ENCODE measurements at places on chromosomes 1 and 21.

- no peak for DNase-seq
These were observed 4.0 kb downstream of the ARHGEF19 start for GRCh38 chr1:16208270-16208987.

GRCh38 chr1:19644681-19645410 lies 735 bp downstream of the NBL1 start:
- DNase-seq: no peak

- DNase-seq: no peak
These were observed 576 bp downstream of the ZFP69 start for GRCh38 chr1:40477678-40478053.

DNA sequence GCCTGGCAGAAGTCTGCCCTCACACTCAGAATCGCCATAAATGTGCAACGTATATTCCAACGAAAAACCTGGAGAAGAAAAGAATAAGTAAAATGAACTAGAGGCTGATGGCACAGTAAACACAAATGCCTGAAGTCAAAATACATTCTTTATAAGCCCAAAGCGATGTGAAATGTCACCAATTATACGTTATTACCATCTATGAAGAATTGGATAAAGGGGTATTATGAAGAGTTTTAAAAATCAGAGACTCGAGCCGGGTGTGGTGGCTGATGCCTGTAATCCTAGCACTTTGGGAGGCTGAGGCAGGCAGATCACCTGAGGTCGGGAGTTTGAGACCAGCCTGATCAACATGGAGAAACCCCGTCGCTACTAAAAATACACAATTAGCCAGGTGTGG lies 18.6 kb downstream of the PTP4A2 start:
- DNase-seq: no peak

- DNase-seq: no peak
These were observed 18.7 kb upstream of the WARS2 start for GRCh38 chr1:119159111-119159510.

- DNase-seq: no peak
These were observed 922 bp upstream of the FCRLB start for GRCh38 chr1:161720422-161720821.

GRCh38 chr1:200139661-200140250 lies 112.2 kb downstream of the NR5A2 start:
- DNase-seq: no peak

GRCh38 chr1:3914911-3915310 lies 14.8 kb upstream of the C1orf174 start:
- no peak for DNase-seq

DNA sequence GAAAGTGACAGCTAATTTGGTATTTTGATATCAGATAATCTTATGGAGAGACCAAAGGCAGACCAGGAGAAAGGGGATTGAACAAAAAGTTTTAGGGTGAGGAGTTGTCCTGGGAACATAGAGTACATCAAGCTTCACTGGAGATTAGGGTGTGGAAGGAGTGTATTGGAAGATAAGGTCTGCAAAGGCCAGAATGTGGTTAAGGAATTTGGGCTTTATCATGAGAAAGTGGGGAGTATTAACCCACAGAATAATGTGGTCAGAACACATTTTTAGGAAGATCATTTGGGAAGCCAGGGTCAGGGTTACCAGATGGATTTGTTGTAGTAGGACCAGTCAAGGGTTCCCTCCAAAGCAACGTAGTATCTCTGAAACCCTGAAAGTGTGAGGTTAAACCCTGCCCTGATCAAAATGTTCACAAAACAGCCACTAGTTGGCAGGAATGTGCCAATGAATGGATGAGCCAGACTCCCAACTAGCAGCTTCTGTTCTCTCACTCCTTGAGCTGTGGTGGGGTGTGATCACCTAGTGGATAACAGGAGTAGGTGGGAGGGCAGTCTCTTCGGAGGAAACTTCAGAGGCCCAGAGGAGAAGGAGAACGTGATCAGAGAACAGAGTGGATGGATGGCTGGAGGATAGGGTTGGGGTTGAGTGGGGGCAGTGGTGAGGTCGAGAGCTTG lies 35.8 kb downstream of the SLC2A1 start:
- no peak for DNase-seq

DNA sequence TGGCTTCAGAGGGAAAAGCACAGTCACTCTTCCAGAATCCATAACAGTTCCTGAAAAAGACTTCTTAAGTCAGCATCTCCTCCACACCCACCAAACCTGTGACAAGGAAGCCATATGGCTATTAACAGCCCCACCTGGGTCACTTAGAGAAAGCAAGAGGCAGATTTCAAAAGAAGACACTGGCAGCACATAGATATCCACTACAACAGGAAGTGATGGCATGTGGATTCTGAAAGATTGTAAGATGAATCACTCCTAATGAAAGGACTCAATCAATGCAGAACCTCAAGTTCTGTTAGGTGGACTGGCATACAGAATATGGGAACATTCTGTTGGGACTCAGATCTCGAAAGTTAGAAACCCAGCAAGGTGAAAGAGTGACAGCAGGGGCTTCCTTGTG lies 365.9 kb downstream of the TGFB2 start:
- no peak for DNase-seq

GRCh38 chr1:147717706-147718097 lies 42.7 kb downstream of the GJA5 start:
- no peak for DNase-seq

GRCh38 chr1:104648269-104648691 lies 898.6 kb downstream of the AMY1C start:
- no peak for DNase-seq

GRCh38 chr1:117575586-117576225 lies 30.1 kb upstream of the TENT5C start:
- DNase-seq: no peak

- DNase-seq: no peak
These were observed 428.3 kb downstream of the KIF26B start for GRCh38 chr1:245583081-245583480.

DNA sequence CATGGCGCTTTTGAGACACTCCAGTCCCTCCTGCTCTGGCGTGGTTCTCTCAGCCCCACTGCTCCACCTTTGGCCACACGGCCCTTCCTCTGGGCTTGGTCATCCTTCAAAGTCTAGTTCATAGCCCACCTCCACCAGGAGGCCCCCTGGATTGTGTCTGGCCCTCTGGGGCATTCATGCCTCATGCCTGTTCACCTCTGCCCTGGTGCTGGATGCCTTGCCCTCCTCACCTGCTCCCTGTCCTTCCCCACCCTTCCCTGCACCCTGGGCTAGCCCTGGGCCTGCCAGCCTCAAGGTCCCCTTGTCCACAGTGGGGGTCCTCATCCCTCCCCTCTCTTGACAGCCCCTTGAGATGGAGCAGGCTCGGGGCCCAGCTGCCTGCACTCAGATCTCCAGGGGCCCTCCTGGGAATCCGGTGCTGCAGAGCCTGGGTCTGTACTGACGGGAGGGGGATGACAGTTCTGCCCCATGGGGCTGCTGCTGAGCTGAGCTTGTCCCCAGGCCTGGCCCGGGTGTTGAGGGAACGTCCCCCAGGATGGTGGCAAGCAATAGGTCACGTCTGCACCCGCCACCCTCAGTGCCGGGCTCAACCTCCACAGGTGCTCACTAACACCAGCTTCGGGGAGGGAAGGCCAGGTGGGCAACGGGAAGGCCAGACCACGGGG lies 18.4 kb downstream of the PRXL2B start:
- DNase-seq: no peak

- DNase-seq: no peak
These were observed 164.7 kb downstream of the RUNX1 start for GRCh38 chr21:34884346-34884929.

DNA sequence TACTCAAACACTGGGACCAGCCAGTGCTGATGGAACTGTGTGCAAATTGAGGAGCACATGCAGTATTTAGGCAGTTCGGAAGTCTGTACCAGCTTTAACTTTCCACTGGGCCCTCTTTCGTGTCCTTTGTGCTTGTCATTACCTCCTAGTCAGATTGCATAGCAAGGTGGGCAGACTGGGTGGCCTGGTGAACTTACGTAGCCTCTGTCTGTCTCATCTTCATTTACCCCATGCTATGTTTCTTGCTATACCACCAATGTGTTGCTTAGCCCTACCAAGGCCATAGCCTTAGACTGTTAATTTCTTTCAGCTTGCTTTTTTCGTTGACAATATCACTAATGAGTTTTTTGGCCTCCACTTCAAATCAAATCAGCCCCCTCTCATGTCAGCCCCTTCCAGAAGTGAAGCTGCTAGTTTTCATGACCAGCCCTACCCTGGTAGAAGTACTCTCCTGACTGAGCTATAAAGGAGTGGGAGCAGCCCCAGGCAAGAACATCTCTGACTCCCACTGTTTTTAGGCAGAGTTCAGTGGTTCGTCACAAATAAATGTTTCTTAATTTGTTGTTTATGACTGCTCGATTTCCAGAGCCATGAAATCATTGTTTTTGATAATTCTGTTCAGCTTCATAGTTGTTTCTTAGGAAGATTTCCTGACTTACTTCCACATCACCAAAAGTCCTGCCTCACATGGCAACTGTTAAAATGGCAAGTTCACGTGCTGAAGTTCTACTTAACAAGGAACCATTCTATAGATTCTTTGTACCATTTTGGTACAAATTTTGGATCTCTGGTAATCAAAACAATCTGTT lies 19.3 kb downstream of the PRKACB start:
- no peak for DNase-seq

- no peak for DNase-seq
These were observed 17.7 kb upstream of the KDM4A start for GRCh38 chr1:43632135-43632670.

DNA sequence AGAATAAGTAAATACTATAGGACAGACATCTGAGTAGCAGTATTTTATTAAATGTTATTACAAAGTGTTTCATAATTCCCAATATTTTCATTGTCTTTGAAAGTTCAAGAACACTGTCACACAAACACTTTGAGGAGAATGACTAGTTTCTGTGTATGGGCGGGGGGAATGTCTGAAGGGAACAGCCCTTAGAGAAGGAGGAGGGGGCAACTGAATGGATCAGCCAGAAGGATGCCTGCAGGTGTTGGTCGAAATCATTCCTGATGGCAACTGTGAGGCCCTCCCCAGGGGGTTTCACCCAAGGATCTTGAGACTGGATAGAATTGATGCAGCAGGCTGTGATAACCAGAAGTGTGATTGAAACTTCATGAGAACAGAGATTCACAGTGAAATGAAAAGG lies 223.2 kb upstream of the C1orf87 start:
- no peak for DNase-seq

DNA sequence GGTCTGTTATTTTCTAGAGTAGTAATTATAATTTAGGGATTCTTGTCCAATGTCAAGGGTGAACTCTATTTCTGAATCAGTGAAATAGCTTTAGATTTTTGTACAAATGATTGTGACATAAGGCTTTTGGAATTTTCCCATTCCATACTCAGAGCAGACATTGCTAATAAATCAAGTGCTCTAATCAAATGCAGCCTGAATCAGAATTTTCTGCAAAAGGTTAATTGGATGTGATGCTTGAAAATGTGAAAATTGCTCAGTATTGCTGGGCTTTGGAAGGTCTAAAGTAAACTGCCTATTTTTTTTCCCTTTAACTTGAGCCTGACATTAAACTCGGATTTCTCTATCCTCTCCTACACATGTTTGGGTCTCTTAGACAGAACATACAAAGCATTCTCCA lies 23.2 kb downstream of the SGIP1 start:
- DNase-seq: no peak

DNA sequence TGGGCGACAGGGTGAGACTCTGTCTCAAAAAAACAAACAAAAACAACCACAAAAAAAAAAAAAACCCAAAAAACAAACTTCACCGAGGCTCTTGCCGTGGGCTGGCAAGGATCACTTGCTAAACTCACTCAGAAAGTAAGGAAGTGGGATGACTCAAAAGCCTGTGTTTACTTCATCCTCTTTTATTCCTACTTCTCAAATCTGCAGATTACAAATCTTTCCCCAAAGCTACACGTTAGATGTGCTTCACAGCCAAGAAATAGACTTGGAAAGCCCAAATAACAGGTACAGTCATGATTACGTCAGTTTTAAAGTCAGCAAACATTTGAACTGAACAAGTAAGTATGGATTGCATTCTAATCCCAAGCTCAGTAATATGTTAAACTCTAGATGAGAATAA lies 359.3 kb downstream of the ADGRL2 start:
- no peak for DNase-seq

GRCh38 chr1:12047120-12047876 lies 15.8 kb upstream of the TNFRSF8 start:
- DNase-seq: no peak

DNA sequence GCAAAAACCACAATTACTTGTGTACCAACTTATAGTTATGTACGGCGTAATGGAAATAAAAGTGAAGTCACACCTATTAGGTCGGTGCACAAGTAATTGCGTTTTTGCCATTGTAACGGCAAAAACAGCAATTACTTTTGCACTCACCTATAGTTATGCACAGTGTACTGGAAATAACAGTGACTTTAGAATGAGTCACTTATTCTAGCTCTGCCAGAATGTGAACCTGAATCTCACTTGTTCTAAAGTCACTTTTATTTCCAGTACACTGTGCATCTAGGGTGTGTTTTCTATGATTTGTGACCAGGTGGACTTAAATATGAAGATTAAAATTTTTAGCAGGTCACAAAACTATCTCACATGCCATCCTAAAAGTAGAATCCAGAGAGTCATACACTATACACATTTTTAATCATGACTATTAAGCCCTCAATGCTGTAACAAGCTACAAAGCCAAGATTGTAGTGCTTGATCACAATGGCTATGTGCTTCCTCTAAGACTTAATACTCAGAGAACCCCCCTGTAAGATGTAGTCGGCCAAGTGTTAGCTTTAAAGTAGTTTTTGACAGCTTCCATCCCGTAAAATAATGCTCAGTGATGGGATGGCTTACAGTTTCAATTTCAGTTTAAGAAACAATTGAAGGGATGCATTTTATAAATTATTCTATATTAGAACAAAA lies 218.8 kb downstream of the NEGR1 start:
- DNase-seq: no peak

DNA sequence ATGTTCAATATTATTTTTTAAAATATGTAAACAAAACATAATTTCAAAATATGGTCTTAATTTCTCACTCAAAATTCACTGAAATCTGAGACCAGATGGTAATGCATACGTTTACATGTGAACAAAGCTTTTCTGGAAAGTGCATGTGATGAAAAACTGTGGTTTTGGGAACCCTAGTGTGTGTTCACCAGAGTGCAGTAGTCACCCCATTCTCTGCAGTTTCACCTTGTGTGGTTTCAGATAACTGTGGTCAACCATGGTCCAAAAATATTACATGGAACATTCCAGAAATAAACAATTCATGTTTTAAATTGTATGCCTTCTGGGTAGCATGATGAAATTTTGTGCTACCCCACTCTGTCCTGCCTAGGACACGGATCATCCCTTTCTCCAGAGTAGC lies 2021.9 kb downstream of the MRPL39 start:
- DNase-seq: no peak
